ENCODE measurements at places on chromosomes 4 and X.

GRCh38 chr4:151665022-151665784 lies 95.6 kb downstream of the GATB start:
- DNase-seq, result no peak

DNA sequence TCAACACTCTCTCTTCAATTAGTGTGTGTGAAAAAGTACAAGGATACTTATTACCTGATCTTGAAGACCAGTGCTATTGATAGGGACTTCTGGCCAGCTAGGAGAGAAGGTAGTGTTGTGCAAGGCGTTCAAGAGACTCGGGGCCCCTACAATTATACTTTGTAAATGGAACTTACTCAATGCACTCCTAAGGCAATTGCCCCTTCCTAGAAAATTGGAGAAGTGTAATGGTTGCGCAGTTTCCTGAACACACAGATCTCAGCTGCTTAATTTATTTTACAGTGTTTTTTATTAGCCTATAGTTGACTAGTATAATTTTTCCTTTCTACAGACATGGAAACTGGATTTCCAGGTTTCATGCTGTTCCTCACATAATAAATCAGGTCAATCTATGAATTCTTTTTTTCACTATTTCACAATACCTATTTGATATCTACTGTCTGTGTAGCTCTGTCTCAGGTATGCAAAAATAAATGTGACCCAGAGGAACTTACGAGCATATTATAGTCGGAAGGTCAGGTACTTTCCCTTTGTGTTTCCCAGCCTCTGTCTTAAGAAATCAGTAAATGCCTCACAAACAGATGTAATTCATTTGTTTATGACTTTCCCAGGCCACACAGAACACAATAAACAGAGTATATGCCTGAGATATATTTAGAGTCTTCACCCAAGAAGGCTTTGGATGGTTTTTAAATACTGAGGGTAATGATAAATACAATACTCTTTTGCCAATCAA lies 89.1 kb upstream of the TET2 start:
- DNase-seq, result no peak

DNA sequence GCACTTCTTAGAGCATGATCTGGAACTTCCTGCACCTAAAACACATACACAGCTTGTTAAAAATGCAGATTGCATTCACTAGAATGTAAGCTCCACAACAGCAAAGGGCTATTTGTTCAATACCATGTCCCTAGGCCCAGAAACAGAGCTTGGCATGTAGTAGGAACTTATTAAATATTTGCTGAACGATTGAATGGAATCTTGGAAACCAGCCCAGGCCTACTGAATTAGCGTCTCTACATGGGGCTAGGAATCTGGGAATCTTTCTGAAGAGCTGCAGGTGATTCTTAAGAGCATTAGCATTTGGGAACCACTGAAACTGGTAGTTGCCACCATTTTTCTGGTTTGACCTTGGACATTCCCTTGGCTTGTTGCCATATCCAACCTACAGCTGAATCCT lies 234.1 kb downstream of the STIM2 start:
- DNase-seq, result no peak

DNA sequence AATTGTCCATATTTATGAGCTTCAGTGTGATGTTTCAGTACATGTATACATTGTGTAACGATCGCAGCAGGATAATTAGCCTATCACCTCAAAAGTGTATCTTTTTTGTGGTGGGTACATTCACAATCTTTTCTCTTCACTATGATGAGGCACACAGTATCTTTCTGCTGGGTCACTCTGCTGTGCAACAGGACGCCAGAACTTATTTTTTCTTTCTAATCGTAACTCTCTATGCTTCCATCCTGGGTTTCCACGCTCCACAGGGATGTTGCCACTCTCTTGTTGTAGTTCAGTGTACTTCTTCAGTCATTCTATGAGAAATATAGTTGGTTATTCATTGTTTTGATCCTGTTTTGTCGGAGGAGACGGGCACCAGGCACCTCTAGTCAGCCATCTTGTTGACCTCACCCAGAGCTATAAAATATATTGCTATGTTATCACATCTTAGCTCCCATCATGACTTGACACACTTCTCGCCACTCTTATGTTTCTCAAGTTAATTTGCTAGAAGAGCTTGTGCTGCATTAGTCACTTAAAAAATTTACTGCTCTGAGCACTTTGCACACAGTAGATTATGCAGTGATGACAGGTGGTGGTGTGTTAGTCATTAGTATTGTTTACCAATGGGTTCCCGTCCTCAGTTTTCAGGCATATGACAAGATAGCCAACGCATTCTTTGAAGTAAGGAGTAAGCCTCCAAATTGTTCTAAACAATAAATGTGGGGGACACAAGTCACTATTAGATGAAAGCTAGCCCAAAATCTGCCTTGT lies 1002.7 kb upstream of the PCDH7 start:
- DNase-seq, result no peak

- DNase-seq, result no peak
Measured at GRCh38 chr4:74364652-74365491, at the start of gene EREG. EREG (plus strand) TSS chr4:74365145; CDS start chr4:74365309, 164 bp downstream.

- no peak for DNase-seq
Measured at GRCh38 chrX:55695227-55696018, 22.1 kb upstream of the RRAGB start.

DNA sequence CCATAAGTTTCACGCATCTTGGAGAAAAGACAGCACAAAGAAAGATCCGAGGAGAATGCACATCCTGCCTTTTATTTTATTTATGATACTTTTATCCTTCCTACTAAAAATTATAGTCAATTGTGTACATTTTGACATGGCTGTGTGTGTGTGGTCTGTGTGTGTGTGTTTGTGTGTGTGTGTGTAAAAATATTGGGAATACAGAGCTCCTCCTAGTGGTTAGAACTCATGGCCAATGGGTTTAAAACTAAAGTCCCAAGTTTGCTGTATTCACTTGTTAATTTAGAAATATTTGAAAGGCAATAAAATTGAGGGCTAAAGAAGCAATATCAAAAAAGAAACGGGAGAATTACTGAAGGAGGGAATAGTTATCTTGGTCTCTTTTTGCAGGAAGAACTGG lies 47.5 kb downstream of the NKX6-1 start:
- no peak for DNase-seq

GRCh38 chr4:71941001-71941400 lies 90.8 kb upstream of the NPFFR2 start:
- DNase-seq, result no peak

- DNase-seq, result no peak
Measured at GRCh38 chr4:37471093-37471492, 215.1 kb downstream of the RELL1 start.

- no peak for DNase-seq
Measured at GRCh38 chrX:257681-258289, 23.4 kb upstream of the PLCXD1 start.

DNA sequence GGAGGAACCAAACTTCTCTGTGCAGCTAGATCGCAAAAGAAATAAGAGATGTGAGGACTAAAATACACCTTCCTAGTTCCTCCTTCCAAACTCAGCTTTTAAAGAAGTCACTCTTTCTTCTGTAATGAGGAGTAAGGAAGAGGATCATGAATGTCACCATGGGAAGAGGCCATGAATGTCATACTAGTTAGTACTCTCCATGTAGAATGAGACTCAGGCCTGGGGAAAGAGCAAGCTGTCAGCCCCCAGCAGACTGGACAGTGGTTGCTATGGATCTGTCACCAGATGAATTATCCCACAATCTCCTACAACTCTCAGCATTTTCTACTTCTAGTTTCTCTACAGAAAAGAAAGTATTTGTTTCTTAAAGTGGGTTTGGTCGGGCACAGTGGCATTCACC lies 57.1 kb upstream of the PRDM8 start:
- DNase-seq, result no peak

- no peak for DNase-seq
Measured at GRCh38 chr4:10123227-10124101, 6.9 kb upstream of the WDR1 start.

DNA sequence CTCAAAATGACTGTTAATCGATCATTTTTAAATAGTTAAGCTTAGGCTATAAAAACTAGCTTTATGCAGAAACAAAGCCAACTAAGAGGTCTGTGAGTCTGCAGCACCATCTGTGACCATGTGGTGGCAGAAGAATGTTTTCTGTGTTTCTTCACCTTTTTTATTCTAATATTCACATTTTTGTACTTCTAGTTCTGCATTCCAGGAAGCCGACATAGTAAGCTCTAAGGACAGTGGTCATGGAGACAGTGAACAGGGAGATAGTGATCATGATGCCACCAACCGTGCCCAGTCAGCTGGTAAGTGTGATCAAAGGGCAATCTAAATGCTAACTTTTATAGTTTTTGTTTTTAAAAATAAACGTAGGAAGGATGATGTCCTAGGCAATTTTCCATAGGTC lies 5.6 kb downstream of the PCDH10 start:
- DNase-seq, result no peak

DNA sequence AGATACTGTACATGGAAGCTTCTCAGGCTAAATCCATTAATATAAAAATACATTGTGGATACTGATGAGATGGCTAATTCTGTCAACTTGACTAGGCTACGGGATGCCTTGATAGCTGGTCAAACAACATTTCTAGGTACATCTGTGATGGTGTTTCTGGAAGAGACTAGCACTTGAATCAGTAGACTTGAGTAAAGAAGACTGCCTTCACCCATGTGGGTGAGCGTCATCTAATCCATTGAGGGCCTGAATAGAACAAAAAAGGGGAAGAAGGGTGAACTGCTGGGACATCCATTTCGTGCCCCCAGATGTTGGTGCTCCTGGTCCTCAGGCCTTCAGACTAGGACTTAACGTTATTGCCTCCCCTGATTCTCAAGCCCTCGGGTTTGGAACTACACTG lies 3.7 kb upstream of the SRP72 start:
- no peak for DNase-seq

DNA sequence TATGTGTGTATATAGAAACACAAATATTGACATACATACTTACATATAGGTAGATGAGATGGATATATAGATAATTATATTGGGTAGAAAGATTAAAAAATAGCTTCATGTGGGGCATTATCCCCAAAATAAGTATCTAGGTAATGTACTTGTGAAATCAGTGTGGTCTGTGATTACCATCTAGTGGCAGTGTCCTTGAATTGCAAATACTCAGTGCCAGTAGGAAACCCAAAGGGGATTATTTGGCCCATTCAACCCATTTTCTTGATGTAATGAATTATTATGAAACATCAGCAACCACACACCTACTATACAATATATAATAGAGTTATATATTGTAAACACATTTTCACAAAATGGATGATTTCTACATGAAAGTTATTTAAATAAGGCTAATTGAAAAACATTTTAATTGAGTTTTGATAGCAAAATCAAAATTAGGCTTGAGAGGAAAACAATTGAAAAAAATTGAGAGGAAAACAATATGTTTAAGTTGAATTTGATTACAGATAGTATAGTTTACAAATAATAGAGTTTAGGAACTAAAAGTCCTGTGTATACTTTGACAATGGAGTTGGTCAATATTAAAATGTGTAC lies 389.4 kb downstream of the GALNTL6 start:
- DNase-seq, result no peak

GRCh38 chrX:152601848-152602616 lies 35.7 kb upstream of the GABRQ start:
- no peak for DNase-seq

- no peak for DNase-seq
Measured at GRCh38 chr4:79935274-79935673, 137.8 kb downstream of the ANTXR2 start.

GRCh38 chrX:65513610-65514009 lies 21.0 kb downstream of the LAS1L start:
- no peak for DNase-seq

DNA sequence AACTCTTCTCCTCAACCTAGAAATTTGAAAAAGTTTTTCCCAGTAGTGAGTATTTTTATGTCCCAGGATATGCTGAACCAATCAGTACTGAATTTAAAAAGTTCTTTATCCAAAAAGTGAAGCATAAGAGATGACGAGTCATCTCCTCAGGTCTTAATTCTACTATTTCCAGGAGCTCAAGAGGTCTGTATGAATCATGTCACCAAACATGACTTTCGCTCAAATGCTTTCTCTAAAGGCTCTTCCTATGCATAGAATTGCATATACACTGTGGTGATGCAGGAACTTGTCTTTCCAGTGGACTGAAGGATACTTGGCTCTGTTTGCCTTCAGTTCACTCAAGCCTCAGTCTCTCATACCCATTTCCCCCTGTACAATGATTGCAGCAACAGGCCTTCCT lies 36.1 kb downstream of the ZNF41 start:
- no peak for DNase-seq

Data from effector memory CD8-positive, alpha-beta T cell (primary cell).